ENCODE measurements at places on chromosomes 12 and 14.

DNA sequence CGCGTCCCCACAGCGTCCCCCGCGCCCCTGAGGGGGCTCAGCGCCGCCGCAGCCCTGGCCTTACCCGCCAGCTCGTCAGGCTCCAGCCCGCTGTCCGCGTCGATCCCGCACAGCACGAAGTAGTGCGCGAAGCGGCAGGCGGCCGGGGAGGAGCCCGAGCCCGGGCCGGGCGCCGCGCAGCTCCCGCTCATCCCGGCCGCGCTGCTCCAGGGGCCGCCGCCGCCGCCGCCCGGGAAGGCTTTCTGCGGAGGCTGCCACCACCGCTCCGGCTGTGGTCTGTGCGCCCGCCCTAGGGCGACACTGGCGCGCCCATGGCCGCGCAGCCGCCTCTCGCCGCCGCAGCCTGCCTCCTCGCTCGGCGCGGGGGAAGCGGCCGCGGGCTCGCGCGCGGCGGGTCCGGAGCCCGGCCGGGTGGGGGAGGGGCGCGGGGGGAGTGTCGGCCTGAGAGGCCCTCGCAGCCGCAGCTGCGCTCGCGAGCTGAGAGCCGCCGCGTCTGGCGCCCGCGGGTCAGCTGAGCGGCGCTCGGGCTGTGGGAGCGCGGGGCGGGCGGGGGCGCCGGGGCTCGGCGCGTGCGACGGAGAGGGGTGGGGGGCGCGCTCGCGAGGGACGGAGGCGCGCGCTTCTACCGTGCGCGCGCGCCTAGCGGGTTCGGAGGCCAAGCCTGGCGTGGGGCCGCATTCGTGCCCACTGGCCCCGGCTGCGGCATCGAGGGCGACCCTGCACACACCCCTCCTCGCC, at the start of gene DENND5B:
Gene DENND5B (minus strand): TSS at position 495 of the 738 bp plus-strand sequence. CDS start 304 bp downstream, at position 191.
- DNase-seq, result peak; percentile 64

DNA sequence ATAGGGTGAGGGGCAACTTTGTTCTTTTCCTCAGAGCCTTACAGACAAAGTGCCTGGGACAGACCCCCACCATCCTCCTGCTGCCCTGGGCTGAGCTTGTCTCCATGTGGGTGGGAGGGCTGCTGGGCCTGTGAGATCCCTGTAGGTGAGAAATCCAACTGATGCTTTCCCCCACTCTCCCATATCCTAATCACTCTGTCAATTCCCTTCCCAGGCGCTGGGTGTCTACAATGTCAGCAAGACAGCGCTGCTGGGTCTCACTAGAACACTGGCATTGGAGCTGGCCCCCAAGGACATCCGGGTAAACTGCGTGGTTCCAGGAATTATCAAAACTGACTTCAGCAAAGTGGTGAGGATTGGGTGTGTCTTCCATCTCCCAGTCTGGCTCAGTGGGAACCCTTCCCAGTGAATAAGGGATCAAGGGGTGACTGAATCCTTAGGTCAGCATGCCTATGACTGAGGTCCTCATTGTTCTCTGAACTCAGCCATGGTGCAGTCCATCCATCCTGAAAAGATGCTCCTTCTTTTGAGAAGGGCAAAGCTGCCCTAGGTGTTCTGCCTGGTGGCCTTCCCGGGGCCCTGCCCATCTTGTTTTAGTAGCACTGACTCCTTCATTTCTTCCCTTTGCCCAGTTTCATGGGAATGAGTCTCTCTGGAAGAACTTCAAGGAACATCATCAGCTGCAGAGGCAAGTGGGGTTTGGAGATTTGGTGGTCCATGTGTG, 8.2 kb downstream of the DHRS2 start:
- no peak for DNase-seq

- no peak for DNase-seq
Measured at GRCh38 chr12:2749580-2749979, 45.2 kb upstream of the FKBP4 start.

DNA sequence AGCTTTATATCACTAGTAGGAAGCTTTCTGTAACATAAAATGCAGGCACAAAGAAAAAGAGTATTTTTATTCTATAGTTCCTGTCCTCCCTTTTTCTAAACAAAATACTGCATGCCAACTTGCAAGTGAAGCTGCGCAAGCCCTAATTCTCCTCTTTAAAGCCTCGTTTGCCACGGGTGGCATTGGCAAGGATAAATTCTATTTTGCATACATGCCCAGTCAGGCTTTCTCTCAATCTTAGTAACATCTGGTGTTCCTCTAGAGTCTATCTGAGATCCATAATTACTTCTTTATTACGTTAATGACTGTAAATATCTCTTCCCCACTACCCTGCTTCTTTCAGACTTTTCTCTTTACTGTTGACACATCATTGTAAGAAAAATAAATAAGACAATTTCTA, 97.1 kb upstream of the DAAM1 start:
- DNase-seq, result no peak

GRCh38 chr12:10207136-10207535, 5.5 kb upstream of the GABARAPL1 start:
- DNase-seq, result no peak

DNA sequence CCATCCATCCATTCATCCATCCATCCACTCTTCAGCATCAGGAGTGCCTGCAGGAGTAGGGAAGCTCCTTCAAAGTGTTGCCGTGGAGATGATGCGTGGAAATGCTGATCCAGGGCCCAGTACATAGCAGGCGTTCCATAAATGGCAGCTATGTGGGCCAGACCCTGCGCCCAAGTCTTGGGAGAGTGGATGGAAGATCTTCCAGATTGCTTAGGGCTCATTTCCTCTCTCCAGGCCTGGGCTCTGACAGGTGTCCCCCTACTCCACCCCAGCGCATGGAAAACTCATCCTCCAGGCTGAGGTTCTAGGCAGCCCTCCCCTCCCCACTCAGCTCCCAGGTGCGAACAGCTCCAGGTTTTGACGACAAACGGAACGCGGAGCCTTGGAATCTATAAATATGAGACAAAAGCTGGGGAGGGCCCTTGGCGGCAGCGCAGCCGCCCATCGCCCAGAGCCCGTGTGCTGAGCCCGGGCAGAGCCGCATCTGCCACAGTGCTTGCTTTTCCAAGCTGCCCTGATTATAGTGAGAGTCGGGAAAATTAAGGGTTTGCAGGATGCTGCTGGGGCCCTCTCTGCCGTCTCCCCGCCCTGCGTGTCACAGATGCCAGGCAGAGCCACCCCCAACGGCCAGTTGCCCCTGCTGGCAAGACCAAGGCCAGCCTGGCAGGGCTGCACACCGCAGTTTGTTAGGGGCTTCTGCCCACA, 1.6 kb downstream of the BEGAIN start:
- no peak for DNase-seq

DNA sequence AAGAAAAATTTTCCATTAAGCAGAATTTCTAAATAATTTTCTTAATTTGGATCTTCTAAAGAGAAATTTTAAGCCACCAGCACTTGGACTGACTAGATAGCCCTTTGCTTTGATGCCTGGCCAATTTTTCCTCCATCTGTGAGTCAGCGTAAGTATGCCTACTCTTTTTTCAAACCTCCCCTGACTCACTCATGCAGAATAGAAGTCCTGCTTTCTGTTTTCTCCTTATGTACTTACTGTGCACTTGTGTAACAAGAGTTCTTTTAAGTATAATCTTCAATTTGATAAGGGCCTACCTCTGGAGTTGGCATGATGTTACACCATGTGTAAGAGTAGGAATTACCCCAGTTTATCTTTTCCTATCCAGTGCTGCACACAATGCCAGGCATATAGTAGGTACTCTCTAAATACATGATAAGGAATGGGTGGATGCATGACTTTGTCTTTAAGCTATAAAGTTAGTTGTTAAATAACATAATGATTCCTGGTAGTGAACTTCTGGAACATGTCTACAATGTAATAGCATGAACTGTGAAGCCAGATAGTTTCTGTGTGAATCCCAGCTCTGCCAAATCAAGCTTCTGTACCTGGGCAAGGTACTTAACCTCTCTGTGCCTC, 329.6 kb downstream of the TMTC2 start:
- DNase-seq, result peak; percentile 87

- DNase-seq, result no peak
Measured at GRCh38 chr14:96418075-96418474, 26.1 kb downstream of the AK7 start.

DNA sequence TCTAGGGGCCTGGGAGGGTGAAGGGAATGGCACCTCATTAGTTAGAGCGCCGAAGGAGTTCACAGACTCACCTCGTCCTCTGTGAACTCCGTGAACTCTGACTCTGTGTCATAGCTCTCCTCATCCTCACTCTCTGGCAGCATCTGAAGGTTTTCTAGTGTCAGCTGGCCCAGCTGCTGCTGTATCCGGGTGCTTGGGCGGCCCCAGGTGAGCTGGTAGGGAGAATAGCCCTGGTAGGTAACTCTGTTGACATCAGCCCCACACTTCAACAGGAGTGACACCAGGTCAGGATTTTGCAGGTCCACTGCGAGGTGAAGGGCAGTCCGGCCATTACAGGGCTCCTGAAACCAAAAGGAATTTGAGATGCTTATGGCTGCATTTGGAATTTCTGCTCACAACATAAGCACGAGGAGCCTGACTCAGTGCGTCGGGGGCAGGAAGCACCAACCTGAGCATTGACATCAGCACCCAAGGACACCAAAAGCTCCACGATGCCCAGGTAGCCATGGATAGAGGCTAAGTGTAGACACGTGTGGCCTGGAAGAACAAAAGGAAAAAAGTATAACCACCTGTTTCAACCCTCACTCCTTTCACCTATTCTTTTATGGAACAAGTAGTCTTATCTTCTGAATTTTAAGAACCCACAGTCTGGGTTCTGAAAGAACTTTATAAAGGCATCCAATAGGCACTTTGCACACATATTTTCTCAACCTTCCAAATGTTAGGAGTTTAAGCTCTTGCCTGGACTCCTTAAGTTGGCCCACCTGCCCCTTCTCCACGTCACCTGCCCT, 2.0 kb downstream of the NFKBIA start:
- no peak for DNase-seq

DNA sequence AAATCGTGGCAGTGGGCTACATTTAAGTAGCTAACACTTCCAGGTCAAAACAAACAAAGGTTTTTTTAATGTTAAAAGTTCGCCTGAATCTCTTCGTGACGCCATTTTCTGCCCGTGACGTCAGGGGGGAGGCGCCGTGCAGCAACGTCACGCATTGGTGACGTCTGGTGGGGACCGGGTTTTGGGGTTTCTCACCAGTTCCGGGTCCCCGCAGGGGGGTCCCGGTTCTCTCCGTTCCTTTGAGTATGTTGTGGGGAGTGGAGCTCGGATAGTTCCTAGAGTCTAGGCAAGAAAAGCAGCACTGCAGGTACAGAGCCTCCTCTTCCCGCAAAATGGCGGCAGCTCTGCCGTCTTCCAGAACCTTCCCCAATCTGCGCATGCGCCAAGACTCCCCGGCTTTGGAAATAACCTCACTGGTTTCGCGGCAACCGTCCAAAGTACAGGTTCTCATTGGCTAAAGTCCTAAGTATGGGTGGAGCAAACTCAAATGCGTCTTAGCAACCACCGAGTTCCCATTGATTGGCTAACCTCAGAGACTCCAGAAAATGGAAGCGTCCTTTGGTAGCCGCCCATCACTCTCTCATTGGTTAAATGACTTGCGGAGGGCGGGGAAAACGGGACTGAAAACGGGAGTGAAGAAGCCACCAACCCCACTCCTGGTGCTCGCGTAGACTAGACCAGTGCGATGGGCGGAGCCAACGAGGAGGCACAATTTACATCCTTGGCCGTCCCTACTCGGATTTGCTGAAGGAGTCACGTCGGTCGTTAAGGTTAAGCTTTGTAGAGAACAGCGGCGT, at the start of gene RBM23:
Gene RBM23 (minus strand): TSS at position 346 of the 797 bp plus-strand sequence.
- DNase-seq, result peak; percentile 100

DNA sequence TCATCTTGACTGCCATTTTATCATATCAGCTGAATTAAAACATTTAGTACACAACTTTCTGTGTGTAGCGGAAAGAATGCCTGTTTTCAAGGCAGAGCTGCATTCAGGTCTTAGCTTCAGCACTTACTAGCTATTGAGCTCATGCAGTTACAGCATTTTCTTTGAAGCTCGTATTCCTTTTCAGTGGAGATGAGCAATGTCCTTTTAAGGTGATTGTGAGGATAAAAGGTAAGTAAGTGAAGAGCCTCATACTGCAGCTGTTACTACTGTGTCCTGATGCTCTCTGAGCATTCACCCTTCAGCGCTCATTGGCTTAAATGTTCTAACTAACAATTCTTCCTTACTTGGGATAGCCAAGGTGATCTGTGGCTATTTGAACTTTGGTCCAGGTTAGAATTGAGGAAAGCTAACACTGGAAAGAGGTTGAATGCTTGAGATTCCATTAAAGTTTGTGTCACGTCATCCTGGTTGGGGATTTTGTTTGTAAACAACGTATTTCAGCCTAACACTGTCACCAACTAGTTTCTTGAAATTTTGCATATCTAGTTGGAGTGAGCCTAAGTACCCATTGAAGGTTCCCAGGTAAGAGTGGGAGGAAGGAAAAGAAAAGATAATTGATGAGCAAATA, 71.4 kb downstream of the PAPOLA start:
- no peak for DNase-seq

DNA sequence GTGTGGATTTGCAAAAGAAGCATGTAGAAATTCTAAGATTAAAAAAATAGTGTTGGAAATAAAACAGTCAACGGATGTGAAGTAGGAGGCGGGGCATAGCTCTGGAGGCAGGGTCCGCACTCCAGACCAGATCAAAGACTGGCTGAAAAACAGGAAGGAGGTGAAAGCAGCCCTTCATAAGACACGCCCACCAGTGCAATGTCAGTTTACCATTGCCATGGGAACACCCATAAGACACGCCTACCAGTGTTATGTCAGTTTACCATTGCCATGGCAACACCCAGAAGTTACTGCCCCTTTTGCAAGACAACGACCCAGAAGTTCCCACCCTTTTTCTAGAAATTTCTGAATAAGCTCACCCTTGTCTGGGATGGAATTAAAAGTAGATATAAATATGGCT, 87.1 kb downstream of the FZD10 start:
- DNase-seq, result no peak

- DNase-seq, result no peak
Measured at GRCh38 chr12:56816491-56816890, 53.4 kb downstream of the HSD17B6 start.

DNA sequence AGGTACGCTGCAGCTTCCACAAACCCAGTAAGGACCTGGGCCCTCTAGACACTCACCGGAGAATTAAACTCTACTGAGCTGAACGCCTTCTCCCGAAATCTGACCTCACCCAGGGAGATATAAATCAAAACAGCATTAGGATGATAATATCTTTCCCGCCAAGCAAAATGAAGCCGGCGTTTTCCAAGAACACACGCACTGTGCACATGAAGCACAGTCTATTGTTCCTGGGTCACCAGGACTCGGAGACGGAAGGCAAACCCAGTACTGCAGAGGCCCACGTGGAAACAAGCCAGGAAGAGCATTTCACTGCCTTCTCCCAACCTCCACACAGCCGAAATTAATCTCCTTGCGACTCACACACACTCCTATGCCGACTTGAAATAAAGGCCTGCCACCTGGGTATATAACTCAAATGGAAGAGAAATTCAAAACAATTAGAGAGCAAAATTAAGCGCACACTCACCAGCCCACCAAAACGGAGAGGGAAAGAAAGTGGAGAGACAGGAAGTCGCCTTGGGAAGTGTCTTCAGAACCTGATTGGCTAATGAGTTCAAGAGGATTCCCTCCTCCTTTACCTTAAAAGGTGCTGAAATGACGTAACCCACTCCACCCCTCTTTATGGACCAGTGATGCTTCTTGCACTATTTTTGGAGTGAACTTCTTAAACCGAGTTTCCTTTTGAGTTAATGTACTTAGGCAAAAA, at the start of gene CCNB1IP1:
Gene CCNB1IP1 (minus strand): TSS at position 492 of the 706 bp plus-strand sequence. CDS start 16,756 bp downstream, outside the sequence.
- peak; percentile 90 for DNase-seq
